Midbrain (tissue), 1 donor: ENCODE measurements at places on chromosomes 2 and 18.
A peak's percentile ranks its signal among the peaks of the same experiment; 100 is the strongest.

DNA sequence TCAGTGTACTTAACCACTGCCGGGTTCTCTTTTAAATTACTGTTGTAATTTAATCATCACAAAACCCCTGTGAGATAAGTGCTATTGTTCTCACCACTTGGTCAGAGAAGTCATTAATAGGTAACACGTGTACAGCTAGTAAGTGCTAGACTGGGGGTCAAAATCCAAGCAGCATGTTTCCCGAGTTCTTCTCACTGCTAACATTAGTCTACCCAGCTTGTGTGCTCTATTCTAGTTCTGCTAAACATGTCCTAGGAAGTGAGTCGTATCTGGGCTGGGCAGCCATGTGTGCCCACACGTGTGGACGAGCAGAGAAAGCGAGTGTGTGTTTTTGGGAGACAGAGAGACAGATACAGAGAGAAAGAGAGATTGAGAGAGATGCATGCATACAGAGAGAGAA is 94.1 kb downstream of the BIN1 start:
- DNase-seq, result no peak

DNA sequence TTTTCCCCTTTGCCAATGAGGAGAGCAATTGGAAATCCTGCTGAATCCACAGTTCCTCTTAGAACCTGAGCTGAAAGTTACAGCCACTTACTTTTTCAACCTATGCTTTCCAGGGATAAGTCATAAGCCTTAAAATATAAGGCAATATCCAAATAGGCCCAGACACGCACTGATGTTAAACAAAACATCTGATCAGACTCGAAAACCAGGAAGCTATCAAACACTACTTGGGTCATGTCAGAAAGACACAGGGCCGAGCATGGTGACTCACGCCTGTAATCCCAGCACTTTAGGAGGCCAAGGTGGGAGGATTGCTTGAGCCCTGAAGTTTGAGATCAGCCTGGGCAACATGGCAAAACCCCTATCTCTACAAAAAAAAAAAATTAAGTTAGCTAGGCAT is 192.1 kb downstream of the SP3 start:
- DNase-seq, result no peak

- DNase-seq, result peak; percentile 68
Measured at GRCh38 chr2:158969715-158970240, 1.3 kb downstream of the TANC1 start.

GRCh38 chr2:38533180-38533579 is 69.5 kb downstream of the HNRNPLL start:
- DNase-seq, result peak; percentile 6

DNA sequence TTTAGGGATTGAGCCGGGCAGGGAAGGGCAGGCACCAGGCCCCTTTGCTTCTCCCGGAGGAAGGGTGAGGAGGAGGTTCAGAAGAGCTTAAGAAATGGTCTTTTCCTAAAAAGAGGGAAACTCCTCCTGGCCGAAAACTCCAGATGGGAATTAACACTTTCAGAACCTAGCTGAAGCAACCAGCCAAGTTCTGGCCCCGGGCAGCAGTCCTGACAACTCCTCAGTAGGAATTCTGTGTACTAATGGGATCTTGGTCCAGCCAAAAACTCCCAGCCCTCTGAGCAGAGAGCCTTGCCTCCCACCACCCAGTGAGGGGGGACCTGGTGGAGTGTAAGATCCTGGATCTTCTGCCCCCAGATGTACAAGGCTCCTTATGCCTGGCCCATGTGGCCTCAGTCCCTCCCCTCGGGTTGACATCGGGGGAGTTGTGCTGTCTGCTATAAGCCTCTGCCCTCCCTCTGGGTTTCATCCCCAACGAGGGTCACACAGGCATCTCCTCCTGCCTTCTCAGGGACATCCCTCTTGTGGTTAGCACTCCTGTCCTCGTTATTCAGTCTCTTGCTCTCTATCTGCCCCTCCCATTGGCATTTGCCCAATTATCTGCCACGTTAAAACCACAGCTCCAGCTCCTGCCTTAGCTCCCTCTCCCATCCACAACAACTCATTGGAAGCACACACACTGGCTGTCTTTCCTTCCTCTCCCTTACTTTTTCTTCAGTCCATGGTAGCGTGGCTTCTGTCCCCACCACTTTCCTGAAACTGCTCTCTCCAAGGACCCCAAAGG is 184.6 kb downstream of the CYP26B1 start:
- no peak for DNase-seq

DNA sequence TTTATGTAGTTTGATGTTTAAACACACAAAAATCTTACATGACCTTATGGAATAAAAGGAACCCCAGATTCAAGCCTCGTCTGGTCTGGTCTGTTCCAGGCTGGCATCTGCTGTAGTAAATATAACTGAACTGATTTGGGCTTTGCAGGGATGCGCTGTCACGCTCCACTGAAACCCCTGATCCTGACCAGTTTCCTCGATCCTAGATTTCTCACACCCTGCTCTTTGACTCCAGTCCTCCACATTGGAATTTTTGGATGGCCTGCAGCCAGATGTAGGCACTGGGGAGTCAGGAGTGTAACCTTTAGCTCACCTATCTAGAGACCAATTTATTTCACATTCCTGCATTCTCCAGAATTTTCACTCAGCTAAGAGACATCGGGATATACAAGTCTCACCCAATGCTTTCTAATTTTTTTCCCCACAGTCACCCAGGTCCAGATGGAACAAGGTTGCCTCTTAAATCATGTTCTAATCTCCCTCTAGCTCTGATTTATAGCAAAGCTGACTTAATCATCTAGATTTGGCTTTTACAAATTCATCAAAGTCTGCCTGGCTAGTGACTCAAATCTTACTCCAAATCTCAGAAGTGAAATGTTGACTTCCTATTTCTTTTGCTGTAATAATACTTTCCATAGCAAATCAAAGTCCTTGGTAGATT is 219.6 kb downstream of the CD226 start:
- no peak for DNase-seq

DNA sequence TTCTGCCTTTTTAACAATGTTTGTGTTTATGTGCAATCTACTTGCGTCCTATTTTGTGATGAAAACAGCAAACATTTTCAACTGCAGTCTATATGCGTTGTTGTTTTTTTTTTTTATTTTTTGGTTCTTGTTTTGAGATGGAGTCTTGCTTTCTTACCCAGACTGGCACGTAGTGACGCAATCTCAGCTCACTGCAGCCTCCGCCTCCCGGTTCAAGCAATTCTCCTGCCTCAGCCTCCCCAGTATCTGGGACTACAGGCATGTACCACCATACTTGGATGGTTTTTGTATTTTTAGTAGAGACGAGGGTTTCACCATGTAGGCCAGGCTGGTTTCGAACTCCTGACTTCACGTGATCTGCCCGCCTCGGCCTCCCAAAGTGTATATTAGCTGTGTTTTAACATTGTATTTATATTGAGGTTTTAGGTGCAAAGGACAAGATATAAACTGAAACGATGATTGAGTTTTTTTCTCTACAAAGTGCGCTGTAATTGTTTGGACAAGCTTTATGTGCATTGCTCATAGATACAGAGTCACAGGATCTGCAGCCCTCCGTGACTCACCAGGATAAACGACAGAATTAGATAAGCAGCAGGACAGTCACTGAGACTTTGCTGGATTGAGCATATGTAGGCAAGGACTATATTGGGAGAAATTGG is 17.4 kb downstream of the CDH7 start:
- DNase-seq, result no peak

DNA sequence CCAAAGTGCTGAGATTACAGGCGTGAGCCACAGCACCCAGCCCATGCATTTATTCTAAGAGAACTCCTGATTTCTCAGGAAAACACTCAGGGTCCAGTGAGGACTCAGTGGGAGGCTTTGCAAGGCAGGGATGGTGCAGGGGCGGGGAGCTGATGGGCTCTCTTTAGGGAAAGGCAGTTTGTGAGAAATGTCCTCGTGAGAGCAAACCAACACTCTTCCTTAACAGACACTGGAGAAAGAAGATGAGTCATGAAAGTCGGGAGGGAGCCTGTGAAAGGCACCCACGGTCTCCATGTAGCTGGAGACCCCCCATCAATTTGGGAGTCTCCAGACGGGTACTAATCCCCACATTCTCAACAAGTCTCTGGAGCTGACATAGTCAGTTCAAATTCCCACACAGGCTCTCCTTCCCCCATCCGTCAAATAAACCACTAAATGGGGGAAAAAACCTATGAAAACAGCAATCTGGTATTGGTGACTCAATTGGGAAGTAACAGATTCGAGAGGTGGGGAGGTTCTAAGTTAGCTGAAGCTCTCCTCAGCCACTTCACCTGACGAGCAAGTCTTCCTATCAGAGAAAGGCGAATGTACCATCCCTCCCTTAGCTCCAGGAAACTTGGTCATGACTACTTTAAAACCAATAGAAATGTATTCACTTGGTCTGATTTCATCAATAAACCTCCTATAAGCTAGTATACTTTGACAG is 11.0 kb upstream of the CREG2 start:
- no peak for DNase-seq

DNA sequence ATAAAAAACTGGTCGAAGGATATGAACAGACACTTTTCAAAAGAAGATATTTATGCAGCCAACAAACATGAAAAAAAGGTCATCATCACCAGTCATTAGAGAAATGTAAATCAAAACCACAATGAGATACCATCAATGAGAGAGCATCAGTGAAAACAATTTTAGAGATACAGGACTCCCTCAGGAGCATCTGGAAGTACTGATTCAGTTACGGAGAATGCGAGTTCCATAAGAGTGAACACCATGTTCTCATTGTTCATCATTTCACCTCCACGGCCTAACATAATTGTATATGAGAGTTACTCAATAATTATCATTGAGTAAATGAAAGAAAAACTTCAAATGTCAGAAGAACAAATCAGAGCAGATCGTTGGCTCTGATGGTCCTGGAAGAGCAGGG is 140.9 kb upstream of the TANK start:
- DNase-seq, result no peak

DNA sequence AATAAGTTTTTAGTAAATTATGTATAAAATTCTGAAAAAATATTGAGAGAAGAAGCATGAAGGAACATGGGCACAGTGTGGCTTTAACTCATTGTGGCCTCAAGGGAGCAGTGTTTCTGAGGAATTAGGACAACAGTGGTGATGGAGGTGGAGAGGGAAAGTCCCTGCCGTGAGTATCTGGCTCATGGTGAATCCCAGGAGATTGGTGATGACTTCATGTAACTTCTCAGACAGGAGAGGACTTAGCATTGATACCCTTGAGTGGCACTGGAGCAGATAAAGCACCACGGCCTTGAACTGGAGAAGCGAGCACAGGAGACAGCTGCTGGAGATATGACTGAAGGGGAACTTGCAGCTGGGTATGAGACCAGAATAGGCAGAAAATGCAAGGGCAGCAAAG is 35.0 kb upstream of the LRP1B start:
- peak; percentile 4 for DNase-seq

GRCh38 chr2:164388511-164388910 is 232.8 kb downstream of the GRB14 start:
- no peak for DNase-seq

- peak; percentile 77 for DNase-seq
Measured at GRCh38 chr2:96869822-96870625, at the start of gene SEMA4C. Gene SEMA4C (minus strand): TSS chr2:96870080. CDS start chr2:96867886, 2,194 bp downstream.

DNA sequence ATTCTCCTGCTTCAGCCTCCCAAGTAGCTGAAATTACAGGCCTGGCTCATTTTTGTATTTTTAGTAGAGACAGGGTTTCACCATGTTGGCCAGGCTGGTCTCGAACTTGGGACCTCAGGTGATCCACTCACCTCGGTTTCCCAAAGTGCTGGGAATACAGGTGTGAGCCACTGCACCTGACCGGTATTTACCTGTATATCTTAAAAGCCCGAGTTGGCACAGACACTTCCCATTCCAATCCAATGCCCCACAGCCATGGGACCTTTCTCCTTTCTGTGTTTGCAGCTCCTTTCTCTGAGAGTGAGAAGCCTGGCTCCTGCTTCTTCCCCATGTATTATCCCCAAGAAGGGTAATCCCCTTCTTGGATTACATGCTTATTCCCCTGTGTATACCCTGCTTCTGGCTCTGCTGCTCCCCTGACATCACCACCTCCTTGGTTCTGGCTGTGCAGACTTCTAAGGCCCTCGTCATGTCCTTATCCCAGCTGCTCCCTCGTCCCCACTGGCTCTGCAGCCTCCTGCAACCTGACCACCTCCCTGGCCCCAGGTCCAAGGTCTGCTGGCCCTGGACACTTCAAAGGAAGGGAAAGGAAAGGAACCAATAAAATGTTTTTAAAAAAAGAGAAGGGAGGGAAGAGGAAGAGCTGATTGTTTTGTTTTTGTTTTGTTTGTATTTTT is 52.8 kb downstream of the INPP5D start:
- no peak for DNase-seq

GRCh38 chr2:54635554-54636152 is 87.8 kb upstream of the EML6 start:
- DNase-seq, result no peak

DNA sequence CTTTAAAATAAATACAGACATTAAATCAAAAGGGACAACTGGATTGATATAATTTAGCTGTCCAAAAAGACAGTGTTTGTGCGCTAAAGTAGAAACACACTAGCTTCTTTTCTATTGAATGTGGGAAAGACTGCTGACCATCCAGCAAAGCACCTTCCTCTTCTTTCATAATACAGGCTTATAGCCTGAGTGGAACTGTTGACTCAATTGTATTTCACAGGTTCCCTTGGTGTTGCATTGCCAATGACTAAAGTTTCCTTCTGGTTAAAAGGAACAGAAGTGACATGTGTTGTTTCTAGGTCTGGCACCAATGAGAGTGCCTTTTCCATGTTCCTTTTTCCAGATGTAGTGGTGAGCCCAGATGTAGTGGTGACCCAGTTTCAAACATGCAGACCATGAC is 412.3 kb downstream of the RNF144A start:
- no peak for DNase-seq

DNA sequence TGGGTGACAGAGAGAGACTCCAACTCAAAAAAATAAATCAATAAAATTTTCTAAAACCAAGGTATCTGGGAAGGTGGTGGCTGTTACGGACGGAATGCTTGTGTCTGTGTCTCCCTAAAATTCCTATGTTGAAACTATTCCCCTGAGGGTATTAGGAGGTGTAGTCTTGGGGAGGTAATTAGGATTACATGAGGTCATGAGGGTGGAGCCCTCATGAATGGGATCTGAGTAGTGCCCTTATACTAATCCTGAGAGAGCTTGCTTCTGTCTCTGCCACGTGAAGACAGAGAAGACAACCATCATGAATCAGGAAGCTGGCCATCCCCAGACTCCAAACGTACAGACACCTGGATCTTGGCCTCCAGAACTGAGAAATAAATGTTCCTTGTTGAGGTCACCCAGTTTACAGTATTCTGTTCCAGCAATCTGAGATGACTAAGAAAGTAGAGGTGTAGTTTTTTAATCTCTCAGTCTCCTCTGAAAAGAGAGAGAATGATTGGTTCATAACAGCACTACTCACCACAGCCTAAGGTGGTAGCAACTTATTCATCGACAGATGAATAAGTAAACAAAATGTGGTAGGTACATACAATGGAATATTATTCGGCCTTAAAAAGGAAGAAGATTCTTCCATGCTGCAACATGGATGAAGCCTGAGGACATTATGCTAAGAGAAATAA is 38.4 kb downstream of the TGFBRAP1 start:
- DNase-seq, result no peak

GRCh38 chr2:226313060-226313459 is 486.6 kb downstream of the IRS1 start:
- no peak for DNase-seq

DNA sequence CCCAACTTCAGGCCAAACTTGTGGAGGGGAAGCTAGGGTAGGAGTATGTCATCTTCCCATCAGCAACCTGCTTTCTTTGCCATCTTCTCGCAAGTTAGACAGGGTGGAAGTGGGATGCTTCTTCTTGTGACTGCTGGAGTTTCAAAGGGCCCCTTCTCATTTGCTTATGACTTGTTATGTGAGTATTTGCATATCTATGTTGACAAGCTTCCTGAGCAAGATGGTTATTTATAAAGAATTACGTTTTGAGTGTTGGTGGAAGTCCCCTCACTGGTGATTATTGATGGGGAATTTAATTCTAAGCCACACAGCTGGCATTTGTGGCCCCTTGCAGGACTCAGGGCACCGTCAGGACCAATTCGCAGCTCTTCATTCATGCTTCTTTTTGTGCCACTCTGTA is 791.0 kb downstream of the LRRTM4 start:
- DNase-seq, result no peak
